CD4-positive, CD25-positive, alpha-beta regulatory T cell (primary cell): ENCODE measurements at places on chromosomes 3 and 15. TPM values are rescaled to one million over a fixed set of nuclear protein-coding genes. Genes with fewer than 3 reads are reported as not detected.
A peak's percentile ranks its signal among the peaks of the same experiment; 100 is the strongest.

DNA sequence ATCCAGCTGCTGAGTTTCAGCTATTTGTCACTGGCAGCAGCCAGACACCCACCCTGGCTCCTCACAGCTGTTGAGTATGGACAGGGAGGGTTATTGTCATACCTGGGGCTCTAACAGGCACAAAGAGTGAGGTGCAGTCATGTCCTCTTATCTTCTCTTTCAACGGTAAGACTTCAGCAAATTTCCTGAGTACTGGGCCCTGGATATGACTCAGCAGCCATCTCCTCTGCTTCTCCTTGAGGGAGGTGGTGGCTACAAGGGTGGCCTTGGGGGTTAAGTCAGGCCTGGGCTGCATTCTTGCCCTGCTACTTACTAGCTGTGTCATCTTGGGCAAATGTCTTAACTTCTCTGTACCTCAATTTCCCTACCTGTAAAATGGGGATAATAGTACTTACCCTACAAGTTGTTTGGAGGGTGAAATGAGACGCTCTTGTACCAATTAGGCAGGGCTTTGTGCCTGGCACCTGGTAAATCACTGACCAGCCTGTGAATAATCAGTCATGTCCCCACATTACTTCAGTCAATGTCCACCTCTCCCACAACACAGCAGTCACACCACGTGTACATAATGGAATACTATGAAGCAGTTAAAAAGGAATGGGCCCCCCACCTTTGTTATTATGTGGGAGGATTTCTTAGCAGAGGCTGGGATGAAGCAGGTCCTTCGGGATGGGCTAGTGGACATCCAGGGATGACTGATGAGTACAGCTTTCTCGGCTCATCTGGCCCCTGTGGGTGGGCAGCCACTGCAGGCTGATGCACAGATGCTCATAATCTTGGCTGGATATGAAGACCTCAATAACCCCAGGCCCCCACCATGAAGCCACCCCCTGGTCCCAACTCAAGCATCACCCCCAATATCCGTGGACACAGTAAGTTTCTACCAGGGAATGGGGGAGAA, 528.8 kb downstream of the SHQ1 start:
- no peak for DNase-seq
- H3K4me3 ChIP-seq, result no peak overlapping the region
- no peaks in the 10 kb centered on the region for H3K27me3 ChIP-seq
- no peak overlapping the region for H3K27ac ChIP-seq

- no peak overlapping the region for H3K4me3 ChIP-seq
- no peak for DNase-seq
- H3K36me3 ChIP-seq, result no peaks in the 10 kb centered on the region
- no peak overlapping the region for H3K27ac ChIP-seq
- H3K4me1 ChIP-seq, result no peaks in the 10 kb centered on the region
- no peaks in the 10 kb centered on the region for H3K27me3 ChIP-seq
Observed at GRCh38 chr3:120129718-120130513, 35.7 kb upstream of the GSK3B start.

DNA sequence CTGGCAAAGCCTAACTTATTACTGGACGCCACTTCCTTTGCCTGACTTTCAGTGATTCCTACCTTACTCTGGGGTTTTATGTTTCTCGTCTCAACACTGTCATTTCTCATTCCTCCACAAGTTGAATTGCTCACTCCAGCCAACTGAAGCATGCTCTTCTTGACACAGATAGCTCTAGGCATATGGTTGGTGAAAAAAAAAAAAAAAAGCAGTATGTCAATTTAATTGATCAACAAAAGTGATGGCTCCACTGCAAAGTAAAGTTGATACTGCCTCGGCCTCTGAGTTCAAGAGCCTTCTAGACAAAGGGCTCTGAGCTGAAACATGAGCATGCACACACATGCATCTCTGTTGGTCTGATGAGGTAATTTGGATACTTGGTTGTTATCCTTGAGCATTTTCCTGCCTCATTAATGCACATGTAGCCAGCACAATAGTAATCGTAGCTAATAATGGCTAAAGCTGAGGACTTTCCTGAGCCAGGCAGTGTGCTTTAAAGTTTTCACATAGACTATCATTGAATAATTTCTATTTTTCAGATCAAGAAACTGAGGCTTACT, 21.4 kb upstream of the UBE2Q2 start:
- H3K4me3 ChIP-seq, result no peak overlapping the region
- H3K27ac ChIP-seq, result no peak overlapping the region
- H3K4me1 ChIP-seq, result no peaks in the 10 kb centered on the region
- H3K36me3 ChIP-seq, result no peaks in the 10 kb centered on the region
- DNase-seq, result no peak

DNA sequence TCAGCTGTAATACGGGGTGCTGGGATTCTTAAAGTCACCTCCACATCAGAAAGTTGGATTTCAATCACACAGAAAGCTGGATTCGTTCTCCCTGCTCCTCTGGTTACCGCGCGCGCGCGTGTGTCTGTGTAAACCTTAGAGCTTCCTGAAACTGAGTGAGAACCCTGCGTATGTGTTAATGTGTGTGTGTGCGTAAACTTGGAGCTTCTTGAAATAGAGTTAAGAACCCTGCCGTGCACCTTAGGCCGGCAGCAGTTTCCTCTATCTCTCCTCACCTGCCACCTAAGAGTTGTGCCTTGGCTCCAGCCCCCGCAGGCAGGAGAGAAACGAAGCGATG, 531 bp downstream of the LZTFL1 start:
- peaks cover 3% of the 10 kb centered on the region for H3K27me3 ChIP-seq
- H3K36me3 ChIP-seq, result peaks cover 2% of the 10 kb centered on the region
- peak; percentile 48 for DNase-seq
- H3K27ac ChIP-seq, result peak overlapping the region; percentile 75
- H3K4me3 ChIP-seq, result peak overlapping the region; percentile 68

GRCh38 chr15:94130504-94130903, 100.9 kb upstream of the MCTP2 start:
- DNase-seq, result no peak
- no peak overlapping the region for H3K27ac ChIP-seq
- H3K4me3 ChIP-seq, result no peak overlapping the region
- peaks cover 1% of the 10 kb centered on the region for H3K27me3 ChIP-seq
- H3K36me3 ChIP-seq, result no peaks in the 10 kb centered on the region

CHST2 gene
- 4.9 TPM for total RNA-seq

- peaks cover 2% of the 10 kb centered on the region for H3K27me3 ChIP-seq
- H3K4me1 ChIP-seq, result no peaks in the 10 kb centered on the region
- H3K36me3 ChIP-seq, result no peaks in the 10 kb centered on the region
- no peak overlapping the region for H3K4me3 ChIP-seq
- DNase-seq, result no peak
- H3K27ac ChIP-seq, result no peak overlapping the region
Observed at GRCh38 chr3:39592311-39593050, 125.0 kb downstream of the MOBP start.

GRCh38 chr3:150106740-150107428, 136.2 kb upstream of the PFN2 start:
- H3K36me3 ChIP-seq, result no peaks in the 10 kb centered on the region
- no peaks in the 10 kb centered on the region for H3K27me3 ChIP-seq
- no peak overlapping the region for H3K27ac ChIP-seq
- no peak overlapping the region for H3K4me3 ChIP-seq

- H3K36me3 ChIP-seq, result no peaks in the 10 kb centered on the region
- H3K27ac ChIP-seq, result no peak overlapping the region
- no peak for DNase-seq
Observed at GRCh38 chr3:110307065-110307809, 764.4 kb upstream of the NECTIN3 start.

- no peak for DNase-seq
- H3K27ac ChIP-seq, result no peak overlapping the region
- no peak overlapping the region for H3K4me3 ChIP-seq
Observed at GRCh38 chr3:46096781-46097180, 69.5 kb upstream of the XCR1 start.

DNA sequence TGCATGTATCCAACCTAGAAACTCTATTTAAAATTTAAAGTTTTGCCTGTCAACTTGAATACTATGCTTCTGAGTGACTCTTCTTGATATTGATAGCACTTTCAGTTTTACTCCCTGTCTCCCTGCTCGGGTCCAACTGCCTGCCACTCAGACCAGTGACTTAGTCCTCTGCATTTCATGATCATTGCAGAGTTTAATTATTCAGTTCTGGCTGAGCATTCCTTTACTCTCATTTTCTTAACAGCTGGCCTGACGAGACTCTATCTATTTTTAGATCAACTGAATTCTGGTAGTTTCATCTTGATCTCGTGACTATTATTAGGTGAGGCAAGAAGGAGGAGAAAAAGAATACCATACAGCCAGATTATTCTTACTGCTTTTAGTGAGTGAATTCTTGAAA, 617.4 kb downstream of the SI start:
- DNase-seq, result no peak
- no peak overlapping the region for H3K27ac ChIP-seq
- H3K36me3 ChIP-seq, result no peaks in the 10 kb centered on the region
- H3K4me3 ChIP-seq, result no peak overlapping the region

- DNase-seq, result no peak
- no peak overlapping the region for H3K27ac ChIP-seq
- no peaks in the 10 kb centered on the region for H3K4me1 ChIP-seq
- H3K36me3 ChIP-seq, result no peaks in the 10 kb centered on the region
- no peaks in the 10 kb centered on the region for H3K27me3 ChIP-seq
- no peak overlapping the region for H3K4me3 ChIP-seq
Observed at GRCh38 chr3:109696932-109697331, 359.6 kb upstream of the DPPA4 start.

TMEM207 gene
- total RNA-seq, result not detected

C15orf62 gene
- total RNA-seq, result 1.9 TPM

DNA sequence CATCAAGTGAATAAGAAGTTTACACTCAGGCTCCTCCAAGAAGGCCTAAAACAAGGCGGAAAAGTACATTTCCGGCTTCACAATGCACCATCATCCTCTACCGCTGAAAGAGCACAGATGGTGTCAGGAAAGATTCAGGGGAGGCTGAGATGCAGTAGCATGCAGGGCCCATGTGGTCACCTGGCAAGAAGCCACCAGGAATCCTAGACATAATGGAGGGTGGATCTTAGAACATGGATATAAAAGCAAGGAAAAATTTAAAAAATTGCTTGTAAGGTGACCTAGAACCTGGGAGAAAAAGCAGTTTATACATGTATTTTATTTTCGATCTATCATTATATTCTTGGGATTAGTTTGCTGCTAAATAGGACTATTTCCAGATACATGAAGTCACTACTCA, 21.9 kb upstream of the OTOL1 start:
- H3K36me3 ChIP-seq, result no peaks in the 10 kb centered on the region
- DNase-seq, result no peak
- H3K4me1 ChIP-seq, result no peaks in the 10 kb centered on the region
- no peak overlapping the region for H3K27ac ChIP-seq
- no peak overlapping the region for H3K4me3 ChIP-seq
- no peaks in the 10 kb centered on the region for H3K27me3 ChIP-seq

DNA sequence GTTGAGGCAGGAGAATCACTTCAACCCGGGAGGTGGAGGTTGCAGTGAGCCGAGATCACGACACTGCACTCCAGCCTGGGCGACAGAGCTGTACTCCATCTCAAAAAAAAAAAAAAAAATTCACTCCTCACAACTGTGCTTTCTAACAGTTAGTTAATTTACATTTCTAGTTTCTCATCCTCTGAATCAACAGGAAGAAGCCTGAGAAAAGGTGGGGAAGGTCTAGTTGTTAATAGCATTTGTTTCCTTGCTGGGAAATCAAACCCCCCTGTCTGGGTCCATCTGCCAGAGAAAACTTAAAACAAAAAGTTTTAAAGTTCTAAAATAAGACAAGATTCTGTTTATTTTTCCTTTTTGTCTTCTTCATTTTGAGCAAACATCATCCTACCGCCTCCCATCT, 62.3 kb downstream of the TMEM39A start:
- H3K4me1 ChIP-seq, result no peaks in the 10 kb centered on the region
- no peak overlapping the region for H3K27ac ChIP-seq
- no peak overlapping the region for H3K4me3 ChIP-seq
- no peaks in the 10 kb centered on the region for H3K27me3 ChIP-seq

SLCO2A1 gene
- total RNA-seq, result not detected

NTRK3 gene
- total RNA-seq, result not detected

CFAP92 gene
- total RNA-seq, result not detected

DNA sequence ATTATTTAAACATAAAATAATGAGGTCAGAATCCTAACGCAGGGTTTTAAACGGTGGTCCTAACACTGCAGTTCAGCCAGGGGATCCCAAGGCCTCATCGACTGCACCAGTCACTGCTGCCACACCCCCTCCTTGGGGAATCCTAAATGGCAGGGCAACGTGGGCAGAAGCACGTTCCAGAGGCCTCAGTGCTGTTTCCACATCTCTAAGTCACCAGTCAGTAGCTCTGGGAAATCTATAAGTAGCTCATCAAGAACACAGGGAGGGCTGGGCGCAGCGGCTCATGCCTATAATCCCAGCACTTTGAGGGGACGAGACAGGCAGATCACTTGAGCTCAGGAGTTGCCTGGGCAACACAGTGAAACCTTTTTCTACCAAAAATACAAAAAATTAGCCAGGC, 47.5 kb downstream of the PRTG start:
- no peaks in the 10 kb centered on the region for H3K36me3 ChIP-seq
- no peak for DNase-seq
- no peak overlapping the region for H3K27ac ChIP-seq
- H3K4me1 ChIP-seq, result peaks cover 7% of the 10 kb centered on the region
- H3K4me3 ChIP-seq, result no peak overlapping the region

DNA sequence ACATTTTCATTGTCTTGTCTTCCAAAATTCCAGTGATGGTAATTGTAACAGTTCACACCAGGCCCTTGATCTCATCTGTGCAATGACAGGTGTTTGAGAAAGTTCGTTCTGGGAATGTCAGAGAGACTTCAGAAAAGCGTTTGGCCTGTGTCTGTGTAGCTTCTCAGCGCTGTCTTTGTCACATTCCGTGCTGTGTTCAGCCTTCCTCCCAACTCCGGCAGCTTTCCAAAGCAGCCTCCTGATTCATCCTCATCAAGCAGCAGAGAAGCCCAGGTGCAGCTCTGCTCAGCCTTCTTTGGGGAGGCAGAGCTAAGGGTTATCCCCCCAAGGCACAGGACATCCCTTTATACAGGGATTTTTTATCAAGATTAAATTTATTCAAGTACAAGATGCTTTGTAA, 494.0 kb upstream of the SUCLG2 start:
- DNase-seq, result no peak
- no peaks in the 10 kb centered on the region for H3K4me1 ChIP-seq
- no peak overlapping the region for H3K4me3 ChIP-seq

- no peaks in the 10 kb centered on the region for H3K4me1 ChIP-seq
- H3K27ac ChIP-seq, result no peak overlapping the region
- H3K27me3 ChIP-seq, result no peaks in the 10 kb centered on the region
- H3K4me3 ChIP-seq, result no peak overlapping the region
Observed at GRCh38 chr15:95175914-95176658, 944.7 kb downstream of the MCTP2 start.

- H3K27ac ChIP-seq, result no peak overlapping the region
- H3K4me3 ChIP-seq, result no peak overlapping the region
- no peaks in the 10 kb centered on the region for H3K36me3 ChIP-seq
- H3K4me1 ChIP-seq, result no peaks in the 10 kb centered on the region
Observed at GRCh38 chr3:175129126-175129525, 270.0 kb downstream of the NAALADL2 start.

ALDH1L1 gene
- not detected for total RNA-seq

GRCh38 chr3:42159706-42160472, 68.7 kb downstream of the TRAK1 start:
- H3K27ac ChIP-seq, result peak overlapping the region; percentile 51
- no peaks in the 10 kb centered on the region for H3K36me3 ChIP-seq
- peak; percentile 14 for DNase-seq
- no peaks in the 10 kb centered on the region for H3K27me3 ChIP-seq

GXYLT2 gene
- total RNA-seq, result 0.25 TPM

RBM6 gene
- total RNA-seq, result 142 TPM
